EH (cell line): ENCODE measurements at places on chromosomes 7 and 10.

DNA sequence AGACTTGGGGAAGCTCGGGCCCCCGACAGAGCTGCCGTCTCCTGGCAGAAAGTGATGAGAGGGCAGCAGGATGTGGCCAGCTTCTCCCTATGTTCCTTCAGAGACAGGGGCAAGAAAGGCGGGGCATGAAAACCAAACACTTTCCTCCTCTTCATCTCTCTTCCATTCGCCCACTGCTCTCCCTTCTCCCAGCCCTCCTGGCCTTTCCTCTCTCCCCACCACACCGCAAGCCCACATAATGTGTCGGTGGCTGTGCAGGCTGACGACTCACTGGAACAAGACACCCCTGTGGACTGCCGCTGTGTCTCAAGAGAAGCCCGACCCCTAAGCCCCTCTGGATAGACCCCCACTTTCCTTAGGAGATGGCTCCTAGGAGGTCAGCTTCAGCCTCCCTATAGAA, 59.3 kb upstream of the LRRC4 start:
- no peak for DNase-seq

GRCh38 chr10:124624895-124625294, 119.3 kb downstream of the FAM53B start:
- DNase-seq = no peak

DNA sequence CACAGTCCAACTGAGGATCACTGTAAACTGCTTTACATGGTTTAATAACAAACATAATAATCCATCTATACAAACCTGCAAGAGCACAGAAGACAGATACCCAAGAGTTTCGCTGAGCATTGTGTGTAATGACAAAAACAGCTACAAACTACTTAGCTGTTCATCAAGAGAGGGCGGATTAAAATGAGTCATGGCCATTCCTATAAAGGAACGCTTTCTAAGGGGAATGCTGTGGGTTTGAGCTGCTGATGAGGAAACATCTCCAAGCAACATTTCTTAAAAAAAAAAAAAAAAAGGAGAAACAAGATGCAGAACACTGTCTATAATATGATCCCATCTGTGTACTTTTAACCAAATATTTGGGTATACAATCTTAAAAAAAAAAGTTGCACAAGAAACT, 33.8 kb downstream of the VOPP1 start:
- DNase-seq = peak; percentile 96

DNA sequence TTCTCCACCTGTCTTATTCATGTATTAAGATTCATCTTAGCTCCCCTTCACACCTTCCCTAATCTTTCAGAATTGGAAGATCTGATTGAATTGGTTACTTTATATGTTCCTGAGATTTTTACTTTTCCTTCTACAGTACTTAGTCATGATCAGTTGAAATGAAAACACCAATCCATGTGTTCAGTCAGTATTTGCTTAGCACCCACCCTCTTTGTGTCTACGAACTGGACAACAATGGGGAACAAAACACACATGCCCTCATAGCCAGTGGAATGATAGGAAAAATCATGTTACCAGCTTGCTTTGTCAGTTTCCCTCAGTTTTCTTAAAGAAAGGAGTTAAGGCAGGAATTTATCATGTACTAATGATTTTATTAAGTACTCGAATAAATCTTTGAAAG, 2.0 kb downstream of the MASTL start:
- DNase-seq = no peak

DNA sequence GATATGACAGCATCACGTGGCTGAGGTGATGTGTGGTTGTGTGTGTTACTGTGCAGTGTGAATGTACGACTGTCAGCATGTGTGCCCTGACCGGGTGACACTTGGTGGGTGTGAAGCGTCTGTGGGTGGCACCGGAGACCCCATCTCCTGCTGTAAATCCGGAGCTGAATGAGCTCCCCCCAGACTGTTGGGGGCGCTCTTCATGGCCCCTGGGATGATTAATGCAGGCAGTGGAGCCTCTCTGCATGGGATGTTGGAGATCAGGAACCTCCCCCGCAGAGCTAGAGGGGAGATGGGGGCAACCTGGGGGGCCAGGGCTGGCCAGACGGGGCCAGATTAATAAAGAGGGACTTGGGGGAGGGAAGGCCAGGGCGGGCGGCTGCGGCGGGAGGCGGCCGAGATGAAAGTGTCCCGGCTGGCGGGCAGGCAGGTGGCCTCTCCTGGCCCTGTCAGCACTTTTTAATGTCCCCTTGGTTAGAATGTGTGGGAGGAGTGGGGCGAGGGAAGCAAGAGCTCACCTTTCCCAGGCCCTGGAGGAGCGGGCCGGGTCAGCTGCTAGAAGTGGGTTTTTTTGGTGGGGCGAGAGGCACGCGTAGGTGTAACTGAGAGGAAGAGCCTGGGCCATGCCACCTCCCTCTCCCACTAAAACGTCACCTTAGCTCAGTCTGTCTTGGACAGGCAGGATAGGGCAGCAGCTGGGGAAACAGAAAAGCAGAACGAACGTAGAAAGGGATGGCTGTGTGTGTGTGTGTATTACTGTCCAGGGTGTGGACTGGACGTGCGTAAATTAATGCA, 34.1 kb downstream of the HIF1AN start:
- no peak for DNase-seq

- DNase-seq = no peak
Measured at GRCh38 chr7:49596701-49597491, 176.5 kb upstream of the VWC2 start.

GRCh38 chr7:68679459-68680234, 918.6 kb upstream of the AUTS2 start:
- DNase-seq = no peak

GRCh38 chr10:77111611-77112550, 525.7 kb downstream of the KCNMA1 start:
- peak; percentile 83 for DNase-seq

GRCh38 chr7:156566812-156567549, 73.6 kb upstream of the RNF32 start:
- no peak for DNase-seq
